ENCODE measurements at places on chromosomes 3 and 15.

DNA sequence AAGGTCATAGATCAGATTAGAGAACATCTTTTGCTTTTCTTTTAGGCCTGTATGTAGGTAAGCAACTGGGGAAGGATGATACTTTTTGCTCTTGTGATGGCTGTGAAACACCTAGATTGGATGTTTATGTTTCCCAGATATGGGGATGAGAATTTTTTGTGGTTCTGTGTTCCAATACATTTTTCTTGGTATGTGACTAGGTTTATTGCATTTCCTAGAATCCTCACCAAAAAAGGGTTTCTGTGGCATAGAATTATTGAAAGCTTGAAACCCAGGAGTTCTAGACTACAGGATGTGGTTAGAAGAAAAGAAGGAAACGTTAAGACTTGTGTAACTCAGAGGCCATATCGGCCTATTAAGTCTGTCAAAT lies 25.8 kb downstream of the OXNAD1 start:
- DNase-seq: no peak

DNA sequence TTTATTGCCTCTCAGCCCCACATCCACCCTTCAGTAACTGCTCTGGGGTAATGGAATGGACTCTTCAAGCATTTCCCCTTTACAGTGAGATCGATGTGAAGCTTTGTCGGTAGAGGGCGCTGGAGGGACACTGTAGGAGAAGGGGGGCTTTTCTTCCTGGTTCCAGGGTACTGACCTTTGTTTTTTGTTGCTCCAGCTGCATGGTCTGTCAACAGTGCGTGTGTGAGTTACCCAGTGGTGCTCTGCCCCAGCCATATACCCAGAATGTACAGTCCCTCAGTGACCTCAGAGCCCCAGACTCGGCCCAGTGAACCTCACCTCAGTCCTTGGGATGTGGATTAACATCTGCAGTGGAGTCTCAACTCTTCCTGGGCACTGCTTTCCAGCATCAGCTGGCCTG lies 180.3 kb upstream of the TSC22D2 start:
- DNase-seq: peak; percentile 29

DNA sequence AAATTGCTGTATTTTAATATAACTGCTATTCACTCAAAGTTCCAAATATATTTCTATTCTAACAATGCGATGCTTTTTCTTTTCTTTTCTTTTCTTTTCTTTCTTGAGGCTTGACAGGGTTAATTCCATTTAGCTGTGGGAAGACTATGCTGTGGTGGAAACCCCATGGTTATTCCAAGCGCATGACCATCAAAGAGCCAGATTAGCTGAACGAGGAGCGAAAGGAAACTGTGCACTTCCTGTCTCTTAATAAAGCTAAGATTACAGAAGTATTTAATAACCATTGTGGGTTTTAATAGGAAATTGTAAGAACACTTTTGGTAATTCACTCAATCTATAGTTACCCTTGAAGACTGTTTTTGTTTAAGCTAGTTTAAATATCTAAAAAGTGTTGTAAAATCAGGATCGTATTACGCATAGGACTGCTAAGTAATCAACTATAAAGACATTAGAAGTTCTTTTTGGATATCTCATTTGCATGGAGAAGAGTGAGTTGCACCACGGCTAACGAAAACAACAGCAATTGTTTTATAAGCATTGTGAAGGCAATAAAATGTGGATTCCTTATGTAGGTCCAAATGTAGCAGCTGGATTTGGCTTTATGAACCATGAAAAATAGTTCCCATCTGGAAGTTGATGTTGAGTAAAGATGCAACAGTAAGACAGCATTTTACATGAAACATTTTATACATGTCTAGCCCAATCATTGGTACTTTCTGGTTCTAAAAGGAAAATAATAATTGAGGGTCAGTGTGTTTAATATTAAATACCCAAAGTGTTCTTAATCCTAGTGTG lies 105.4 kb downstream of the ZIC1 start:
- no peak for DNase-seq

- no peak for DNase-seq
Measured at GRCh38 chr15:99502182-99502581, 63.6 kb upstream of the MEF2A start.

DNA sequence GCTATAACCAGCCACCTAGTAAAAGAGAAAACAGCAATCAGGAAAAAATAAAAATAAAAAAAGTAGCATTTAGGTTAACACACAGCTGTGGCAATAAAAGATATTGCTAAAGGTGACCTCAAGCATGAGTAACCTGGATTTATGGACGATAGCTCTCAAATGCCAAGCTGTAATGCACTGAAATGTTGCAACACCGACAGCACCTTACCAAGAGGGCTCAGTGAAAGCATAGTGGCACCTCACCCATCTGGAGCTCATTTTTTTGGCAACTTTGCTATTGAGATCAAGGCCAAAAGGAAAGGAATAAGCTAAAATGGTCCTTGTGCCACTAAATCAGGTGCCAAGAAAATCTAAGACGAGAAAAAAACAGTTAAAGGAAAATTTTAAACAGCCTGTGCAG lies 2.5 kb downstream of the HACD2 start:
- no peak for DNase-seq

DNA sequence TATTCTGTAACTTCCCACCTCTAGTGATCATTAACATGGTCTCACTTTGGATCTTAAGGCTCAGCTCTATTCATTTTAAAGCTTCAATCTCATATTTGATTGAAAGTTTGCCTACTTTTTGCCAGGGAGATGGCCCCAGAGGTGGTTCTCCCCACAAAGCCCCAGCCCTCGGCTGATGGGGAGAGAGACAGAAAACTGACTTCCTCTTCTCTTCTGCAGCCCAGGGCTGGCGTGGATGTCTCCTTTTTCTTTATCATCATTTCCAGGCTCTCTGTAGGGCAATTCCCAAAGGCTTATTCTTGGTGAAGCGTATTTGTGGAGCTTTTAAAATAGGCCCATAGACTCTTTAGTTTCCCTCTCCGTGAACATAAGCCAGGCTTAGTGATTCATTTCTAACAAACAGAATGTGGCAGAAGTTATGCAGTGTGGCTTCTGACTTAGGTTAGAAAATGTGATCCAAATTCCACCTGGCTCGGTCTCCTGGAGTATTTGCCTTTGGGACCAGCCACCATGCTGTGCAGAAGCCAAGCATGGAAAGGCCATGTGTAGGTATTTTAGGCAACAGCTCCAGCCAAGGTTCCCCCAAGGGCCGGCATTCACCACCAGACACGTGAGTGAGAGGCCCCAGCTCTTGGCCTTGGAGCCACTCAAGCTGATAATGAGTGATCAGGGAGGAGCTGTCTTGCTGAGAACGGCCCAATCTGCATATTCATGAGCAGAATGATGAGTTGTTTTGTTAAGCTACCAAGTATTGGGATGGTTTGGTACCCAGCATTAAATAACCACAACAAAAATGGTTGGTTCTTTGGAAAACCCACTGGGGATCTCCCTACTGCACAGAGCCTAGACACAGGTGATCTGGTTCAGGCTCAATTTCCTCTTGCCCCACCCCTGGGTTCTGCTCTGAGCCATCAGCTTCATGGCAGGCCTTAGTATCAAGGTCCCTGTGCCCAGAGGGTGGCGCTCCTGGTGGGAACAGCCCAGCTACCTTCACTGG lies 353.2 kb upstream of the PROK2 start:
- DNase-seq: no peak

GRCh38 chr3:124768812-124769211 lies 38.6 kb downstream of the UMPS start:
- peak; percentile 36 for DNase-seq

DNA sequence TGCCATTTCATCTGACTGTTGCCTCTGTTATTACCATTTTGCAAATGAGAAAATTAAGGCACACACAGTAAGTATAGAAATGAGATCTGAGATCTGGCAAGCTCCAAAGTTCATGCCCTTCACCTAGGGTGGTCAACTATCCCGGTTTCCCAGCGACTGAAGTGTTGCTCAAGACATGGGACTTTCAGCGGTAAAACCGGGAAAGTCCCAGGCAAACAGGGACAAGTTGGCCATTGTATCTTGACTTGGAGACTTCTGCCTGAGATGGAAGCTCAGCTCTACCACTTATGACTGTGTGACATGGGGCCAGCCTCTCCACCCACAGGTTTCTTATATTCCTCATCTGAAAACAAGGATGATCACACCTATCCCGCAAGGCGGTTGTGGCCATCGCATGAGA lies 55.6 kb upstream of the TPM1 start:
- no peak for DNase-seq

GRCh38 chr3:122745369-122746021 lies 48.1 kb downstream of the HSPBAP1 start:
- DNase-seq: no peak

DNA sequence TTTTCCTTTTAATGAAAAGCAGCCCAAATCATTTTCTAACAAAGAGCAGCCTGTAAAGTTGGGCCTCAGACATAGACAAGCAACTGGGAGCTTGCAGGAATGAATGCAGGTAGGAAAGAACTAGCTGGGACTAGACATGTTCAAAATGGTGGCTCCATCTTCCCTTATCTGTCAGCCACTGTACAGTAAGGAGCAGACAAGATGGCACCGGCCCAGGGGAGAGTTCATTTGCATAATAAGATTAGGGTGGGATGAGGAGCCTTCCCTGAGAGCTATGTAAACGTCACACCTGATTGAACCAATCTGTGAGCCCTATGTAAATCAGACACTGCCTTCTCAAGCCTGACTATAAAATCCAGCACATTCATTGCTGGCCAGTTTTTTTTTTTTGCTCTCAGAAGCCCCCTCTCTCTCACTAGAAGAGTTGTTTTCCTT lies 59.7 kb upstream of the GK5 start:
- DNase-seq: no peak

- no peak for DNase-seq
Measured at GRCh38 chr15:55743729-55744655, 1.0 kb upstream of the PRTG start.

DNA sequence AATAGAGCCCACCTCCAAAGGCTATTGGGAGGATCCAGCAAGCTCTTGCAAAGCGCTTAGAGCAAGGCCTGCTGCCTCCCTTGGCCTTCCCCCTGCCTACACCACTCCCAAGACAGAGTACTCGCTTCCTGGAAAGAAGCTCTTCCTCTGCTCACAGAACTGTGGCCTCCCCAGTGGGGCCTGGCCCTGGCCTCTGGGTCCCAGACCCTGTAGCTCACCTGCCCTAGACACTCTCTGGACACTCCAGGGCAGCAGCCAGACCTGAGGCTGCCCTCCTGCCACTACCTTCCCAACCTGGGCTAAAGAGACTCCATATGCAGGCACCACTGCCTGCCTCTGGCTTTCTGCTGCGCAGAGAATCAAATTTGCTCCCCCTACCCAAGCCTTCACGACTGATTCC lies 49.9 kb downstream of the GRIP2 start:
- DNase-seq: no peak

DNA sequence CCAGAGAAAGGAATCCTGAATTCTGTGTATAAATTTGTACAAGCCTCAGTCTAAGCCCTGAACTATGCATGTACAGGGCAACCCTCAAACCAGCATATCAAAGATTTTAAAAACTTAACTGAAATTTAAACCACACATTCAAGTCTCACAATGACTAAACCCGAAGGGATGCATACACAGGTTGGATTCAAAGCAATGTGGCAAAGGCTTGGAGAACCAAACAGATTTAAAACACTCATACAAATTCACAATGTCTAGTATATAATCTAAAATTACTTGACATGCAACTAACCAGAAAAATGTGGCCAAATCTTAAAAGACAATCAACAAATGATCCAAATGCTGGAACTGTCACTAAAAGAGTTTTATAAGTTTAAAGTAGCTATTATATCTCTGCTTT lies 36.4 kb downstream of the CEP152 start:
- no peak for DNase-seq

- no peak for DNase-seq
Measured at GRCh38 chr3:53513556-53514190, 19.3 kb downstream of the CACNA1D start.

Measured in SHP77 treated with DMSO at 0.1 percent for 48 hours (cell line).